ENCODE measurements at places on chromosomes 5 and 9. TPM values are rescaled to one million over a fixed set of nuclear protein-coding genes. Genes with fewer than 3 reads are reported as not detected.

DNA sequence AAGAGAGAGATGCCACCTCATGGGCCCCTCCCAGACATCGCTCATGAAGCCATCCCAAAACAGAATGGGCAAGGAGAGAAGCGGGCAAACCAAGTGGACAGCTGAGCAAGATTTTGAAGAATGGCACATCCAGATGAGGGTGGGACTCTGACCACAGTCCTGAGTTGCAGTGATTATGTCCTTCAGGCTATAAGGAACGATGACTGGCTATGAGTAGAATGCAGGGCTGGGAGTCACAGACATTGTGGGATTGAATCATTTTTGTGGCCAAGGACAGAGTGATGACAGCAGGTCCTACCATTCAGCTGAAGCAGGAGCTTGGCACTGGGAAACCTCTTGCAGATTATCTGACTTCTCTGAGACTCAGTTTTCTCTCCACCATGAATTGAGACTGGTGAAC, 245.7 kb upstream of the SLC30A5 start:
- DNase-seq: no peak

GRCh38 chr9:76921165-76921564, 15.3 kb upstream of the PRUNE2 start:
- DNase-seq: no peak

The PDGFRB gene
- not detected for total RNA-seq

The PRR7 gene
- 23.5 TPM for total RNA-seq

The FSD1L gene
- total RNA-seq: 0.38 TPM

DNA sequence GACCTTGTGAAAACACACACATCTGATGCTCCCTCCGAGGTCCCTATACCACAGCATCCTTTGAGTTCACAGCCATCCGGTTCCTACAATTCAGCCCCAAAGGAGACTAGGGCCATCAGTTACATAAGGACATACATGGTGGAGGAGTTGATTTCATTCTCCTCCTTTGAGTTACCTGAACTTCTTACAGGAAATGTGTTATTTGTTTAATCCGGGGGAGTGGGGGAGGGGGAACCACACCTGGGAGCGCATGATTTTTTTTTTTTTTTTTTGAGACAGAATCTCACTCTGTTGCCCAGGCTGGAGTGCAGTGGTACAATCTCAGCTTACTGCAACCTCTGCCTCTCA, 30.7 kb downstream of the SEMA4D start:
- no peak for DNase-seq

- DNase-seq: no peak
Observed at GRCh38 chr5:128212191-128212806, 128.7 kb downstream of the SLC12A2 start.

The KIF20A gene
- not detected for total RNA-seq

GRCh38 chr9:33157960-33158842, 8.9 kb downstream of the B4GALT1 start:
- no peak for DNase-seq

DNA sequence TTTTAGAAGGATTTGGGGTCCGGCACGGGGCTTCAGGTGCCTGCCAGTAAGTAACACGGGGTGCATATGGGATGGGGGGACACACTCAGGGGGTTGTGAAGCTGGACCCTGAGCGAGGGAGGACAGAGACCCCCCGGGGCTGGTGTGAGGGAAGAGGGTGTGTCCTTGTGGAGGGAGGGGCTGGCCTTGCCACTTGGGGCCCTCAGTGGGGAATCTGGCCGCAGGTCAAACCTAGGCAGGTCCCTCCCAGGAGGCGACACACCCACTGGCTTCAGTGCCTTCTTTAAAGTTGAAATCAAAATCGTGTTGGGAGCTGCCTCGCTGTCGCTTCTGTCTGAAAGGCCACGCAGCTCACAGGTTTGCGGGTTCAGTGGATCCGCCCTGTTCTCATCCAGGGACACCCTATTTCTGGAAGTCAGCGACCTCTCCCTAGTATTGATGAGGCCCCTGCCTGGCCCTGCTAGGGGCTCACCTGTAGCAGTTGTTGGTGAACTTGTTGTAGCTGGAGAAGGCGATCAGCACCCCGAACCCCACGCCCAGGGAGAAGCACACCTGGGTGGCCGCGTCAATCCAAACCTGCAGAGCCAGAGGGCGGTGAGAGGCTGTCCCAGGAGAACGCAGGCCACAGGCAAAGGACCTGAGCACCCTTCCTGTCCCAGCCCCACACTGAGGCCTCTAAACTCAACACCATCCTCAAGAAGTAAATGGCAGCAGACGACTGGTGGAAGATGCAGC, 29.4 kb downstream of the SLC6A3 start:
- DNase-seq: no peak

- DNase-seq: no peak
Observed at GRCh38 chr5:125501396-125501795, 755.0 kb upstream of the ZNF608 start.

The REEP2 gene
- 0.34 TPM for total RNA-seq

The GDA gene
- total RNA-seq: not detected

DNA sequence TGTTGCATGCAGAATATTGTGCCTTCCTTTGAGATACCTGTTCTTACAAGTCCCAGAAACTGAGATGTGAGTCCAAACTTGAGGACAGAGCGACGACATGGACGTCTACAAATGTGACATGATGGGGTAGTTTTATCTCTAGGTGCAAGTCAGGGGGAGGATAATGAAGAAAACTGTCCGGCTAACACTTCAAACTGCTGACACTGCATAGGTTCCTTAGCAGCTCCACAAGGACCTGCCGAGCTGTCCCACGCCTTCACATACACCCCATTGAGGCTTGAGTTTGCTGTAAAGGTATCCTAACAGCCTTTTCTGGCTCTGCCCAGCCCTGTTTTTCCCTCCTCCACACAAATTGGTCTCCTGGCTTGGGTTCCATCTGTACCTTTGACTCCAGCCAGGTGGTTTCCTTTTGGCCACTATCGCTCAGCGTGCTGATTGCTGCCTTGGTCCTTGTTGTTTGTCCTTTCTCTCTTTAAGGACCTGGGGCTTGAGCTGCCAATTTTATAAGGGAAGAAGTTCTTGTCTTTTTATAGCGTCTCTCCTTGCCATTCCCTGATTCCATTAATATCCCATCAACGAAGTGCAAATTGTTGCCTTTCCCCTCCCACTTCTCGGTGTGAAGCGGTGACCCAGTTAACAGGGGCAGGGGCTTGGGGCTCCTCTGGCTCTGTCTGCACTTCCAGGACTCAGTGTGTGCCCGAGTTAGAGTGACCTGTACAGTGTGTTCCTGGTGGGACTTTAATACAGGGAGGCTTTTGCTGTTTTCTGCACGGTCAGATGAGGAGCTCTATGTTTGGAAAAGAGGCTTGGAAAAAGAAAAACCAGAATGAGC, 100.3 kb downstream of the PCSK1 start:
- no peak for DNase-seq

GRCh38 chr5:158344376-158344775, 485.4 kb upstream of the CLINT1 start:
- DNase-seq: no peak

The REXO4 gene
- 17.3 TPM for total RNA-seq

- no peak for DNase-seq
Observed at GRCh38 chr5:160545832-160546231, 124.2 kb downstream of the PTTG1 start.

The HSDL2 gene
- 4.9 TPM for total RNA-seq

DNA sequence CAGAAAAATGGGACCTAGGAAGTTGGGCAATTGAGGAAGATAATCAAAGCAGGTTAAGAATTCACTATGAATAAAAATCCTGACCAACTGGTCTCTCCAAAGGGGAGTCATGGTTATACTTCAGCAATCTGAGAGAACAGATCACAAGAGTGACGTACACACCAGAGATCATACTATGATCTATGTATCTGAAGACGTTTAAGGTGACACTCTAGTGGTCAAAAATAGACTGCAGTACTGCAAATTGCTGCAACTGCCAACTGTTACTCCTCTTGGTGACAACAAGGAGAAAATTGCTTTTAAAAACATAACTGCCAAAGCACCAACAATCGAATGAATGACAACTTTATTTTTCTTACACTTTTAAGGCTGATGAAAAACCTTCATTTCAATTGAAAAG, 4.9 kb downstream of the AK6 start:
- DNase-seq: no peak

DNA sequence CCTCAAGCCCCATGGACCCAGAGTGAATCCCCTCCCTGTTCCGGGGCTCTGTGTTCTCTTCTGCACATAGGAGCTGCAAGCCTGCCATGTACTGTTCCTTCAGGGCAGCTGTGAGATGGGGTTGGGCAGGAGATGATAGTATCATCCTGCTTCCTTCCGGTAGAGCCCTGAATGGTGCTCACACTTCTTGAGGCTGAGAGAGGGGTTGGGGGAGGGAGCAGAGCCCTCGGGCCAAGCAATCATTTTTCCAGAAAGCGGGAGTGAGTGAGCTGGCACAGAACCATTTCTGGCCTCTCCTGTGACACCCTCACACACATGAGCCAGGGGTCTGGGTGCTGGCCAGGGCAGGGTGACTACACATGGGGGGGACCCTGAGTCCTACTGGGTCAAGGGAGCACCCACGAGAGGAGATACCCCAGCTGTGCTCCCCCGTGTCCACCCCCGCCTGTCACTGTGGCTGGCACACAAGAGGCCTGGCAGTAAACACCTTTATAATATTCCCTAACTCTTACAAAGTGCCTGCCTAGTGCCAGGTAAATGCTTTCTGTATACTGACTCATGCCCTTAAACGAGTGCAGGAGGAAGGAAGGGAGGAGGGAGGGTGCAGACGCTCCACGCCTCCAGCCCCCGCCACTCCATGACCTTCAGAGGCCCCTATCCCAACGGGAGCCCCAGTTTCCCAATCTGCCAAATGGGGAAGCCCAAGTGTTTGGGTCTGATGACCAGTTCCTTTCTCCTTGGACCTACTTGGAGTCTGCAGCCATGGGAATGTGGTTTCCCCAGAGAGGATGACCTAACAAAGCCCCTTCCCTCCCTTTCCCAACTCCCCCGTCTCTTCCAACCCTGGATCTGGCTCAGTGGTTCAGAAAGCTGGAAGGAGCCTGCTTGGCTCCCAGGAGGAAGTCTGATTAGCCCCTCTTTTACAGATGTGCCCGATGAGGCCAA, 15.5 kb downstream of the AKNA start:
- DNase-seq: peak; percentile 76

- DNase-seq: no peak
Observed at GRCh38 chr5:172508471-172509404, 54.4 kb upstream of the SH3PXD2B start.

- DNase-seq: no peak
Observed at GRCh38 chr9:9045572-9045971, 1246.0 kb upstream of the DMAC1 start.

DNA sequence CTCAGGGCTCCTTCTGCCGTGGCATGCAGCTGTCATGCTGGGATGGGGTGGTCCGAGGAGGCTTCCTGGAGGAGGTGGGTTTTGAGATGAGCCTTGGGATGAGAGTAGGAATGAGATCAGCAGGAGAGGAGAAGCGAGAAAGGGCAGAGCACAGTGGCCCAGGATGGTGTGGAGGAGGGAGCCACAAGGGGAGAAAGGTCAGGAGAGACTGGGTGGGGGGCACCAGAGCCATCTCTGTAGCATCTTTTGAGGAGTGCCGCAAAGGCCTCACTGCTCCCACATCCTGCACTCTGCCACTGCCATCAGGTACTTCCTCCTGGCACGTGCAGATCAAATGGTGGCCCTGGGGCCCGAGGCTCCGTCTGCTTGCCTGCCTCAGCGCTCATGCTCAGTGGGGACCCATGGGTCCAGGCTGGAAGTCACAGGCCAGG, 150.2 kb downstream of the MACROH2A1 start:
- DNase-seq: no peak

The CNTFR gene
- total RNA-seq: not detected

- DNase-seq: no peak
Observed at GRCh38 chr5:124922255-124922975, 176.0 kb upstream of the ZNF608 start.

- no peak for DNase-seq
Observed at GRCh38 chr5:141695627-141696215, 13.7 kb upstream of the ARAP3 start.

The TAF1L gene
- total RNA-seq: 0.06 TPM

- no peak for DNase-seq
Observed at GRCh38 chr9:86749894-86750255, 197.4 kb downstream of the GAS1 start.

GRCh38 chr5:105762728-105763127, 1908.0 kb downstream of the EFNA5 start:
- no peak for DNase-seq

The THBS4 gene
- total RNA-seq: 0.47 TPM

The ANKRD34B gene
- total RNA-seq: not detected

GRCh38 chr5:143683459-143683858, 128.5 kb upstream of the HMHB1 start:
- DNase-seq: no peak

DNA sequence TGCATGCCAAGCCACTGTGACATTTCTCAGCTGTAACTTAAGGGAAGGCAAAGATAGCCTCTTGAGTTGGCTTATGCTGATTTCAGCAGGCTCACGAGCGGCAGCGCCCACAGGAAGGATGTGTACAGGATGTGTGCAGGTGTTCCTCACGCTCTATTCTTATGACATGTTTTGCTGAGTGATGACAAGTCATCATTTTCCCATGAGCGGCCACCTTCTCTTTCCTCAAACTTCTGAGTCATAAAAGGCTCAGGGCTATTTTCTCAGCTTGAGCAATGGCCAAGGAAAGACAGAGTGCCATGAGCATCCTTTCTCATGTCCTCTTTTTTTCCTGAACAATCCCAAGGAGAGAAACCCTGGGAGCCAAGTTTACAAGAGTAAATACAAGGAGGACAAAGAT, 365.9 kb downstream of the PLK2 start:
- DNase-seq: no peak

Data from CD4-positive, alpha-beta T cell (primary cell).